Mononuclear cell (primary cell): ENCODE measurements at places on chromosomes 12 and 14. TPM values are rescaled to one million over a fixed set of nuclear protein-coding genes. Genes with fewer than 3 reads are reported as not detected.

Gene KRT8
- 0.31 TPM for total RNA-seq

Gene TTLL5
- 10.6 TPM for total RNA-seq

Gene ITGB7
- total RNA-seq, result 49.8 TPM

Gene KLHL33
- total RNA-seq, result 0.10 TPM

Gene HIGD1C
- total RNA-seq, result not detected

Gene SLC38A4
- not detected for total RNA-seq

Gene NKX2-1
- not detected for total RNA-seq

Gene FLRT2
- total RNA-seq, result under 0.01 TPM

Gene PZP
- not detected for total RNA-seq

Gene CMA1
- not detected for total RNA-seq

Gene CPNE6
- not detected for total RNA-seq

Gene SAMD15
- total RNA-seq, result 0.21 TPM
